B cell (primary cell): ENCODE measurements at places on chromosomes 1 and 21.

- DNase-seq = no peak
These were observed 62.8 kb upstream of the ZBTB40 start for GRCh38 chr1:22388671-22389450.

DNA sequence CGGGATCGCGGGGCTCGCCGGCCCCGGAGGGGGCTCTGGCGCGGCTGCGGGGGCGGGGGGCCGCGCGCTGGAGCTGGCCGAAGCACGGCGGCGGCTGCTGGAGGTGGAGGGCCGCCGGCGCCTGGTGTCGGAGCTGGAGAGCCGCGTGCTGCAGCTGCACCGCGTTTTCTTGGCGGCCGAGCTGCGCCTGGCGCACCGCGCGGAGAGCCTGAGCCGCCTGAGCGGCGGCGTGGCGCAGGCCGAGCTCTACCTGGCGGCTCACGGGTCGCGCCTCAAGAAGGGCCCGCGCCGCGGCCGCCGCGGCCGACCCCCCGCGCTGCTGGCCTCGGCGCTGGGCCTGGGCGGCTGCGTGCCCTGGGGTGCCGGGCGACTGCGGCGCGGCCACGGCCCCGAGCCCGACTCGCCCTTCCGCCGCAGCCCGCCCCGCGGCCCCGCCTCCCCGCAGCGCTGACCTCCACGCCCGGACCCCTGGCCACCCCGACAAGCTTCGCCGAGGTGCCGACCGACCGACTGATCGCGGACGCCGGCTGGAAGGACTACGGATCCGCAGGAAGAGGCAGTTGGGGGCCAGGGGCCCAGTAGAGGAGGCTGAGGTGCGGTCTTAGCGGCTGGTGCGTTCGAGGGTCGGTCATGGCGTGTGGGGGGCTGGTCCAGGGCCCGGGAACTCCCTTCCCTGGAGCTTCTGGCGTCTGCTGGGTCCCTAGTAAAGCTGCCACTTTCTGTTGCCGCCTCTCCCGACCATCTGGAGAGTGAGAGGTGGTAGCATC lies 711 bp downstream of the TRNP1 start:
- DNase-seq = peak; percentile 49

DNA sequence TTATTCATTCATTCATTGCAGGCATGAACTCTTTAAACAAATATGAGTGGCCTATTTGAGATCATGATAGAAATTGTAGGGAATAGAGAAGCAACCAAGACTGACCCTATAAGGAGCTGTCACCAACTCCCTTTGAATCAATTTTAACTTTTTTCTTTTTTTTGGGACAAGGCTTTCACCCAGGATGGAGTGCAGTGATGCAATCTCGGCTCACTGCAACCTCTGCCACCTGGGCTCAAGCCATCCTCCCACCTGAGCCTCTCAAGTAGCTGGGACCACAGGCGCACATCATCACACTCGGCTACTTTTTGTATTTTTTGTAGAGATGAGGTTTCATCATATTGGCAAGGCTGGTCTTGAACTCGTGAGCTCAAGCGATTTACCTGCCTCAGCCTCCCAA lies 17.1 kb upstream of the ATP5PO start:
- DNase-seq = no peak

DNA sequence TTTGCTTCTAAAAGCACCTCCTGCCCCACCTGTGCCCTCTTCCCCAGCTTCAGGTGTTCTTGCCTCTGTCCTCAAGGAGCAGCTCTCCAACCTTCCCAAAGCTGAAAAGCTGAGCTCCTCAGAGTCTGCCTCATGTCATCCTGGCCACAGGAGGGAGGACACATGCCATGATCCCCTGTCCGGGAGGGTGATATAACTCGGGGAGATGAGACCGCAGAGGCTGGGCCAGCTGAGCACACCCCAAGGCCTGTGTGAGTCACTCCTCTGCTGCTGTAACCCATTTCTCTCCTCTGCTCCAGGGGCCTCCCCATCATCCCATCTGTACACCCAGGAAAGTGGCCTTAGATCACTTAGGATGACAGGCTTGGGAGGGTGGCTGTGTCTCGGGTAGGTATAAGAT lies 49.8 kb downstream of the EPHB2 start:
- DNase-seq = no peak

DNA sequence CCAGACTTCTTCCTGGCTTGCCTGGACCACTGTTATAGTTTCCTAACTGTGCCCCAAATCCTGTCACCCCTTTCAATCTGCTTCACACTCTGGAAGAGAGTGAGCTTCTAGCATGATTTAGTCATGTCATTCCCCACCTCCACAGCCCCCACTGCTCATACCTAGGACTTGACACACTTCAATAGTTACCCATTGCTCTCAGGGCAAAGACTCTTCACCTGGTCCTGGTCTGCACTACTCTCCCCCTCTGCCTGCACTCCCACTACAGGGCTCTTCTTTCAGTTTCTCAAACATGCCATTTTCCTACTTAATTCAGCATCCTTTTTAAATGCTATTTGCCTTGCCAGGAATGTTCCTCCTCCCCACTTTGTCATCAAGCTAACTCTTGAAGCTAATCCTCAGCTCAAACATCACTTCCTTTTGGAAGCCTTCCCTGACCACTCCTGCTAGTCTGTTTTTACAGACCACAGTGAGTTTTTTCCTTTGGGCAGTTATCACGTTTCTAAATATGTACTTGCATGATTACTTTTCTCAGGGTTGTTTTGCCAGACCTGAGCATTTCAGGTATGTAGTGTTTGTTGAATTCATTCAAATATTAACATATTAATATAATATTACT lies 24.7 kb downstream of the CYP2J2 start:
- no peak for DNase-seq
